ENCODE measurements at places on chromosomes 7 and 10.

DNA sequence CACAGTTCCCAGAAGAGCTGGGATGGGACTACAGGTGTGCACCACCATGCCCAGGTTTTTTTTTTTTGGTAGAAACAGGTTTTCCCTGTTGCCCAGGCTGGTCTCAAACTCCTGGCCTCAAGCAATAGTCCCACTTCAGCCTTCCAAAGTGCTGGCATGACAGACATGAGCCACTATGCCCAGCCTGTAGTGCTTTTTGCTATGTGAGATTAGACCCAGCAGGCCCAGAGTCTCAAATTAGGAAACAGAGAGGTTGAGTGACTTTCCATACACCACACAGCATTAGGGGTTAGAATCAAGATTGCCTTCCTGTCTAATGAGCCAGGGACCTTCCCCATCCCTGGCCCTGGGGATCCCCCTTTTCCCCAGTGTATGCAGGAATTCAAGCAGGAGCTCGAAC lies 90.8 kb upstream of the KCTD7 start:
- no peak for DNase-seq

- DNase-seq: no peak
These were observed 37.0 kb downstream of the TBC1D12 start for GRCh38 chr10:94439275-94439861.

- DNase-seq: no peak
These were observed 68.0 kb downstream of the SUGCT start for GRCh38 chr7:40202851-40203250.

DNA sequence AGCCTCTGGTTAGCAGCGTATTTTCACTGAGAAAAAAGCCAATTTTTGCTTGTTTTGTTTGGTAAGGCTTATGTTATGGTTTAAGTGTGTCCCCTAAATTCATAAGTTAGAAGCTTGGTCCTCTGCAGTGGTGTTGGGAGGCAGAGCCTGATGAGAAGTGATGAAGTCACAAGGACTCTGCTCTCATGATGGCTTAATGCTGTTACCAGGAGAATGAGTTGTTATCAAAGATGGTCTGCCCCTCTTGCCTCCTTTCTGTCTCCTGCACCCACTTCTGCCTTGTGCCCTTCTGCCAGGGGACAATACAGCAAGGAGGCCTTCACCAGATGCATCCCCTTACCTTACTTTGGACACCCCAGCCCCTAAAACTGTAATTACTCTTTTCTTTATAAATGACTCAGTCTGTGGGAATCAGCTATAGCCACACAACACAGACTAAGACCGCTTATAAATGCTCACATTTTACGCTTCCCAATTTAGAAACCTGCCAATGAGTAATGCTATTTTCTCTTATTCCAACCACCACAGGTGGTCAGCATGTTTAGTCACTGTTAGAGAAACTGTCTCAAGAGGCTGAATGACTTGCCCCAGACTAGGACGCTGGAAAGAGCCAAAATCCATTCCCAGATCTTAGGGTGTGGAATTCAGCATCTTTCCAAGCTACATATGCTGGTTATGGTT lies 6.1 kb upstream of the PKD1L1 start:
- no peak for DNase-seq

GRCh38 chr10:30170814-30171213 lies 111.4 kb upstream of the JCAD start:
- no peak for DNase-seq

Data from stimulated activated CD8-positive, alpha-beta memory T cell treated with anti-CD3 and anti-CD28 coated beads, Interleukin-15, amount 100 ng/mL, for 48 hours (primary cell).